Caki2 (cell line): ENCODE measurements at places on chromosomes 3 and 15. TPM values are rescaled to one million over a fixed set of nuclear protein-coding genes. Genes with fewer than 3 reads are reported as not detected.

- peak; percentile 93 for DNase-seq
Observed at GRCh38 chr3:8869613-8870012, 93.7 kb downstream of the RAD18 start.

DNA sequence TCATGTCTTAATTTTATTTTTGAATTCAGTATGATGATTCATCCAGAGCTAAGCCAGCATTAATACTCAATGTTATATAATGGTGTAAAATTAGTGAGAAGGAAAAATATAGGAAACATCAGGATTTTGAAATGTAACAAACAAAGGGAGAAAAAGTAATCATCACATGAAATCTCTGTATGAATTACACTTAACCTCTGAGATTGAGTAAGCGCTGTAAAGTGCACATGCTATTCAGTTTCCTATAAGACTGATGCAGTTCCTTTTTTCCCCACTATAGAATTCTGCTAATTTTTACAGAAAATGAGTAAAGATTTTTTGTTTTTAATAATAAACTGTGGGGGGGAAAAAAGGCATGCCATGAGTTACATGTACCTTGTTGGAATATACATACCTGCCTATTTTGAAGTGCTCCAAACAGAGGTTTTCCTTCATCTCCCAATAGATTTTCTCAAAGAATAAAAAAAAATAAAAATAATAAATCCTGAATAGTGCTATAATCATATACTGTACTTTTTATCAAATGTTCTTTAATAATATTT is 64.0 kb upstream of the TTBK2 start:
- DNase-seq, result no peak

GRCh38 chr3:95813244-95813643 is 1001.1 kb upstream of the EPHA6 start:
- no peak for DNase-seq

GRCh38 chr15:38028869-38029268 is 94.4 kb downstream of the TMCO5A start:
- no peak for DNase-seq

The BUB1B gene
- 44.3 and 49.3 TPM in 2 replicates for total RNA-seq

The KIF23 gene
- total RNA-seq, result 20.6 and 25.1 TPM in 2 replicates

The TRIM69 gene
- 10.9 and 17.0 TPM in 2 replicates for total RNA-seq
